ENCODE measurements at places on chromosomes 7 and 10.
A peak's percentile ranks its signal among the peaks of the same experiment; 100 is the strongest.

- peaks cover 59% of the 10 kb centered on the region for H3K36me3 ChIP-seq
- H3K27ac ChIP-seq = peak overlapping the region; percentile 35
- no peaks in the 10 kb centered on the region for H3K27me3 ChIP-seq
- H3K4me3 ChIP-seq = no peak overlapping the region
- peaks cover 67% of the 10 kb centered on the region for H3K4me1 ChIP-seq
These were observed 3.7 kb downstream of the LAMTOR4 start for GRCh38 chr7:100152404-100152803.

DNA sequence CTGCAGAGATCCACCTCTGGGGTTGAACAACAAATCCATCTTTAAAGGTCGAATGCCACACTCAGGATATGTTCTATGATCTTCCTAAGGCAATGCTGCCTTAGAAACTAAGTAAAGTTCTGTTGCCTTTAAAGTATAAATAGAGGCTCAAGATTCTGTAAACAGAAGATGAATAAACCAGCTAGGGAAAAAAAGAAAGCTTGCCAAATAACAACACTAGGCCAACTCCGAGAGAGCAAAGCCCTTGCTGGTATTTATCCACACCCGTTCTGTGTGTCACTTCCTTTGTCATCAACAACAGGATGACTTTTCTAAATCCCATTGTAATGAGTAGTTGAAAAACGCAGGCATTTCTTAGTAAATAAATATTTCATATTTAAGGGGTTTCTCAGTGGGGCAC lies 330.0 kb upstream of the GLI3 start:
- H3K27me3 ChIP-seq = no peaks in the 10 kb centered on the region
- no peak for DNase-seq
- H3K36me3 ChIP-seq = no peaks in the 10 kb centered on the region
- no peaks in the 10 kb centered on the region for H3K4me1 ChIP-seq
- no peak overlapping the region for H3K27ac ChIP-seq

- H3K27ac ChIP-seq = no peak overlapping the region
- DNase-seq = no peak
- no peaks in the 10 kb centered on the region for H3K4me1 ChIP-seq
- H3K36me3 ChIP-seq = no peaks in the 10 kb centered on the region
- no peaks in the 10 kb centered on the region for H3K27me3 ChIP-seq
These were observed 24.3 kb downstream of the GRID1 start for GRCh38 chr10:86342111-86342863.

- no peak for DNase-seq
- H3K27ac ChIP-seq = no peak overlapping the region
- H3K36me3 ChIP-seq = no peaks in the 10 kb centered on the region
- H3K4me1 ChIP-seq = peaks cover 19% of the 10 kb centered on the region
- no peak overlapping the region for H3K4me3 ChIP-seq
These were observed 25.0 kb downstream of the ZFAND2A start for GRCh38 chr7:1134951-1135350.

GRCh38 chr7:87875151-87876039 lies 765 bp downstream of the SLC25A40 start:
- peaks cover 31% of the 10 kb centered on the region for H3K4me1 ChIP-seq
- no peaks in the 10 kb centered on the region for H3K27me3 ChIP-seq
- peak overlapping the region; percentile 97 for H3K27ac ChIP-seq
- DNase-seq = no peak
- peak overlapping the region; percentile 85 for H3K4me3 ChIP-seq

- H3K4me1 ChIP-seq = peaks cover 10% of the 10 kb centered on the region
- no peaks in the 10 kb centered on the region for H3K36me3 ChIP-seq
- no peak for DNase-seq
- H3K27me3 ChIP-seq = no peaks in the 10 kb centered on the region
These were observed 66.6 kb downstream of the CAV1 start for GRCh38 chr7:116591202-116592040.

DNA sequence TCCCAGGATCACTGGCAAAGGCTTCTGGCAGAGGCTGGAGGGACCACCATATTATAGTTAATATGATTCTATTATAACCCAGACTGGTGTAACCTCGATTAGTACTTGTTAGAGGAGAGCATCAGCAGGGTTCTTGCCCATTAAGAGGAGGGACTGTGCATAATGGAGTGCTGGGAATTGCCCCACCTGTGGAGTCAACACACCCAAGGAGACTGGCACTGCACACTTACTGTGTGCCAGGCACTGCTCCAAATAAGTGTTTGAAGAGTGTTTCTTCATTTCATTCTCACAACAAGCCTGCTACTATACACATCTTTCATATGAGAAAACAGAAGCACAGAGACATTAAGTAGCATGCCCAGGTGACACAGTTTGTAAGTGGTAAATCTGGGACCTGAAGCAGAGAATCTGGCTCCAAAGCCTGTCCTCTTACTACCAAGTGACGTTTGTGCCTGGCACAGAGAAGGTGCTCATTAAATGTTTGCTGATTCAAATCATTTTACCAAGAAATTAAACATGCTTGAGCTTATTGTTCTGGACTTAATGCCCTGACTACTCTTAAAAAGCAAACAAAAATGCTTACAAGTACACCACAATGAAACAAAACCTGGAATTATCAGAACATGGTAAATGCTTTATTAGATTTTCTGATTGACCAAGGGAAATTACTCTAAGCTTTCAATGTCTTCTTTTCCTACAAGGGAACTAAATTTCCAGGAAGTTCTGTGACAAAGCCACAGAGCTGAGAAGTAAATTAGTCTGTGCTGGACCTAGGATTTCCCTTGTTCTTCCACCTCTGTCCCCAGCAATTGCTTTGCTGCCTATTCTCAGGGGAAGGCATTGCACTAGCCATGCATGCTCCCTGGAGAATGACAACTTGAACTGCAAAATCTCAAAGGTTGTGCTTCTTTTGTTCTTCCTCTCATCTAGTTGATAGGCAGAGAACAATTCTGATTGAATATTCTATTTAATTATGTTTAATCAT lies 809 bp downstream of the SLC13A1 start:
- no peak overlapping the region for H3K4me3 ChIP-seq
- no peaks in the 10 kb centered on the region for H3K27me3 ChIP-seq

DNA sequence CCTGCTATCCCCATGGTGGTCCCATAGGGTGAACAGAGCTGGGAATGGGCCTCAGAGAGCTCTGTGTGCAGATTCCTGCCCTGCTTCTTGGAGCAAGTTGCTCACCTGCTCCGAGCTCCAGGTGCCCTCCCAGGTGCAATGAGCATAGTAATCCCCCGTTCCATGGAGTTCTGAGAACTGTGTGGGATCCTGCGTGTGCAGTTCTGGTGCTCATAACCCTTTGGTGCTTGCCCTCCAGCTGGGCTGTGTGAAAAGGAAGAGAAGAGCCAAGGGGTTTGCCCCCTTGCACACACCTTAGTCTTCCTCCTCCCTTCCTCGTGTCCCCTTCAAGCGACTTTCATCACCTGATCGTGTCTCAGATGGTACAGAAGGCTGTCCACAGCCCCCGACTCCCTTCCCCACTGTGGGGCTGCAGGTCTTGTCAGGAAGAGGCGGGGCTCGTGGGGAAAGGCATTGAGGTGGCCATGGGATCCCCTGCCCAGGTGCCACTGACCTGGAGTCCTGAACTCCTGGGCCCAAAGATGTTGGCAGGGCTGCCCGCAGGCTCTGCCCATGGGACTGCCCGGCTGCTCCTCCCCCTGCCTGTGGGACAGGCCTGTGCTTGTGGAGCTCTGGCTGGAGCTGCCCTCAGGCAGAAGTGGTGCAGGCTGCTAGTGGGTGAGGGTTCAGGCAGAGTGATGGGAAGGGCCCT lies 21.9 kb upstream of the ZNF488 start:
- no peak overlapping the region for H3K27ac ChIP-seq
- H3K27me3 ChIP-seq = no peaks in the 10 kb centered on the region
- no peaks in the 10 kb centered on the region for H3K36me3 ChIP-seq
- H3K4me3 ChIP-seq = no peak overlapping the region
- DNase-seq = no peak
- H3K4me1 ChIP-seq = no peaks in the 10 kb centered on the region

- no peaks in the 10 kb centered on the region for H3K36me3 ChIP-seq
- DNase-seq = no peak
- no peaks in the 10 kb centered on the region for H3K27me3 ChIP-seq
- no peaks in the 10 kb centered on the region for H3K4me1 ChIP-seq
- no peak overlapping the region for H3K27ac ChIP-seq
- no peak overlapping the region for H3K4me3 ChIP-seq
These were observed 211.5 kb downstream of the PTEN start for GRCh38 chr10:88074971-88075370.

GRCh38 chr7:119562839-119563238 lies 710.1 kb upstream of the KCND2 start:
- H3K27ac ChIP-seq = no peak overlapping the region
- no peaks in the 10 kb centered on the region for H3K4me1 ChIP-seq

DNA sequence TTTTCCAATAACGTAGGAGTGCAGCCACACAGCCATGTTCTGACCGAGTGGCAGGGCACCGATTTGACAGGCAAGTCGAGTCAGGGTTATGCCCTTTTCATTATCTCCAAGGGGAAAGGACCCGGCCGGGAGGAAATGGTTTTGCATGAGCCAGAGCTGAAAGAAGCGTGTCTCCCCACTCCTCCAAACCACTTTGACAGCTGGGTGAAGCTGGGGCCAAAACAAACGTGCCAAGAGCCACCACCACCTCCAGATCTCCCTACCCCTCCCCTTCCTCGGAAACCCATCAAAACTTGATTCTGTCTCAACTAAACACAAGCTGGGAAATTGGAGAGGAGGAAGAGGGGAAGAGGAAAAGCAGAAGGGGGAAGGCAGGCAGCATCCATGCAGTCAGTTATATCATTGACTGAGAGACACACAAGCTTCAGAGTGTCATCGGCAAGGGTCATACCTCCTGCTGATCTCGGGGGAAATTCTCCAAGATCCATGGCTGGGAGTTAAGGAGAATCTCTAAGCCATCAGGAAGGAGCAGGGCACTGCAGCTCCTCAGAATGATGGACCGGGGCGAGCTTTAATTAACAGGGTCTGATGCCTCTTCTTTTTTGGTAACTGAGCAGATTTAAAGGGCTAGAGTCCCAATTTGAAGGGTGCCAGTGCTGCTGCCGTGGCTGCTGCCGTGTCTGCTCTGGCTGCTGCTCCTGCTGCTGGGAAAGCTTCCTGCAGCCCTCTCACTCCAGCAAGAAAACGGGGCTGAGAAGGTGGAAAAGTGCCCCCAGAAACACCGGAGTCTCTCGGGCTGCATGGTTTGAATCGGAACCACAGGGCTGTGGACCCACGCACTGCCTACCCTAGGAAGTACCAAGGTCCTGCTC lies 34.7 kb upstream of the CALN1 start:
- no peaks in the 10 kb centered on the region for H3K36me3 ChIP-seq
- no peaks in the 10 kb centered on the region for H3K4me1 ChIP-seq
- H3K4me3 ChIP-seq = no peak overlapping the region
- no peaks in the 10 kb centered on the region for H3K27me3 ChIP-seq

DNA sequence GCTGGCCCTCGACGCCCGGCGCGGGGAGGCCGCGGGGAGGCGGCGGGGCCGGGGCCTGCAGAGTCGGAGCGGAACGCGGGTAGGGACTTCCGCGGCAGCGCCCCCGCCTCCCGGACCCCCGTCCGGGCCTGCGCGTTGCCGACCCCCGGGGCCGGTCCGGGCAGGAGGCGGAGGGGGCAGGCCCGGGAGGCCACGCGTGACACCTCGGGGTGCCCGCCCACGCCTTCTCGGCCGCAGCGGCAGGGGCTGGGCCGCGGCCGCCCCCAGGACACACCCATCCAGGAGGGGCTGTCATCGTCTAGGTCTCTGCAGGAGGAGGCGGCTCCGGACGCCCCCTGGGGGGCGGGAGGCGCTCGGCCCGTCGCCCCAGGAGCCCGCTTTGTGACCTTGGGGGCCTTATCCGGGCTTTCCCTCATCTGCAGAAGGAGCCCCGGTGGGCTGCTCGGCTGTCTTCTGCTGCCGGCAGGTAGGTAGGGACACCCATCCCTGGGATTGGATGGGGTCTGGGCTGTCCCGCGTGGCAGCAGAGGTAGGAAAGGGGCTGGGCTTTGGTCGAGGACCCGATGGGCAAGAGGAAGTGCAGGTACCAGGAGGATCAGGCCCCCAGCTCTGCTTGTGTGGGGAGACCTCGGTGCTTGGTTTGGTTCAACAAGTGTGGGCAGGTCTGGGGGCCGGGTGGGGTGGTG lies 569 bp downstream of the ZNF316 start:
- H3K27ac ChIP-seq = peak overlapping the region; percentile 38
- no peaks in the 10 kb centered on the region for H3K27me3 ChIP-seq
- peaks cover 35% of the 10 kb centered on the region for H3K36me3 ChIP-seq
- DNase-seq = no peak
- peak overlapping the region; percentile 92 for H3K4me3 ChIP-seq

- DNase-seq = no peak
- no peaks in the 10 kb centered on the region for H3K4me1 ChIP-seq
- no peak overlapping the region for H3K4me3 ChIP-seq
These were observed 58.2 kb downstream of the GRM8 start for GRCh38 chr7:127194571-127194970.

GRCh38 chr10:56349611-56350010 lies 11.4 kb downstream of the ZWINT start:
- no peak overlapping the region for H3K27ac ChIP-seq
- H3K4me3 ChIP-seq = no peak overlapping the region
- DNase-seq = no peak
- H3K4me1 ChIP-seq = no peaks in the 10 kb centered on the region
- H3K27me3 ChIP-seq = no peaks in the 10 kb centered on the region
- no peaks in the 10 kb centered on the region for H3K36me3 ChIP-seq

- H3K4me3 ChIP-seq = no peak overlapping the region
- no peak for DNase-seq
- H3K27me3 ChIP-seq = no peaks in the 10 kb centered on the region
- no peaks in the 10 kb centered on the region for H3K4me1 ChIP-seq
- no peak overlapping the region for H3K27ac ChIP-seq
- no peaks in the 10 kb centered on the region for H3K36me3 ChIP-seq
These were observed 83.5 kb downstream of the KLF6 start for GRCh38 chr10:3701491-3701890.

- no peaks in the 10 kb centered on the region for H3K36me3 ChIP-seq
- peak within 1 kb of the TSS; percentile 94 for H3K4me3 ChIP-seq
- peaks cover 37% of the 10 kb centered on the region for H3K4me1 ChIP-seq
- H3K27me3 ChIP-seq = no peaks in the 10 kb centered on the region
- DNase-seq = peak; percentile 51
- H3K27ac ChIP-seq = peak within 1 kb of the TSS; percentile 88
These were observed at the start of gene FOXK1 for GRCh38 chr7:4681886-4682620. Gene FOXK1, plus strand, starts transcription at chr7:4682295. Its CDS starts 14 bp downstream, at chr7:4682309.

GRCh38 chr10:28728366-28728765 lies 51.0 kb downstream of the BAMBI start:
- no peak overlapping the region for H3K4me3 ChIP-seq
- no peaks in the 10 kb centered on the region for H3K4me1 ChIP-seq
- no peak for DNase-seq
- H3K27ac ChIP-seq = no peak overlapping the region

DNA sequence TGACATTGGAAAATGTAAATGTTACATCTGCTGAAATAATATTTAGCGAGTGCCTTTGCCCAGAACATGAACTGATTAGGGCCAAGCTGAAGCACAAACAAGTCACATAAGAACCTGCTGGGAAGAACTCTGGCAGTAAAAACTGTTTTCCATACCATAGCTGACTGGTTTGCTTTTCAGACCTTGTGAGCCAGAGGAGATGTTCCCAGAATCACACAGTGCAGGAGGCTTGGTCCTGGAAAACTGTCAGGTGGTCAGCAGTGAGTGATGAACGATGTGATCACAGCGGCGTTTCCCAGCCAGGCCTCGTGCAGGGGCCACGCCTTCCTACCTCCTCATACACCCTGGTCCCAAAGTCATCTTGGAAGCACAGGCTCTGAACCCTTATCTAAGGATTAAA lies 164.2 kb upstream of the EEPD1 start:
- H3K36me3 ChIP-seq = no peaks in the 10 kb centered on the region
- no peak overlapping the region for H3K4me3 ChIP-seq
- DNase-seq = no peak
- no peaks in the 10 kb centered on the region for H3K27me3 ChIP-seq
- H3K27ac ChIP-seq = no peak overlapping the region
- no peaks in the 10 kb centered on the region for H3K4me1 ChIP-seq

GRCh38 chr10:131259535-131259934 lies 52.0 kb downstream of the TCERG1L start:
- no peak overlapping the region for H3K4me3 ChIP-seq
- H3K36me3 ChIP-seq = no peaks in the 10 kb centered on the region
- no peaks in the 10 kb centered on the region for H3K4me1 ChIP-seq
